PC-9 (cell line): ENCODE measurements at places on chromosomes 12 and 14. TPM values are rescaled to one million over a fixed set of nuclear protein-coding genes. Genes with fewer than 3 reads are reported as not detected.

DNA sequence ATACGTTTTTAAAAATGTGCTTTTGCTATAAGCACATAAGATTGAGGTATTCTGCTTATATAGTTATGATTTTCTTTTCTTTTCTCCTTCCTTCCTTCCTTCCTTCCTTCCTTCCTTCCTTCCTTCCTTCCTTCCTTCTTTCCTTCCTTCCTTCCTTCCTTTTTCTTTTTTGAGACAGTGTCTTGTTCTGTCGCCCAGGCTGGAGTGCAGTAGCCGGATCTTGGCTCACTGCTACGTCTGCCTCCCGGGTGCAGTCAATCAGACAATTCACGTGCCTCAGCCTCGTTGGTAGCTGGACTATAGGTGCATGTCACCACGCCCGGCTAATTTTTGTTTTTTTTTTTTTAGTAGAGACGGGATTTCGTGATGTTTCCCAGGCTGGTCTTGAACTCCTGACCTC, 5.8 kb downstream of the CFAP54 start:
- DNase-seq: no peak

Gene TAS2R14
- total RNA-seq: 1.8 and 3.3 TPM in 2 replicates

Gene LMBR1L
- total RNA-seq: 53.9 and 63.3 TPM in 2 replicates

DNA sequence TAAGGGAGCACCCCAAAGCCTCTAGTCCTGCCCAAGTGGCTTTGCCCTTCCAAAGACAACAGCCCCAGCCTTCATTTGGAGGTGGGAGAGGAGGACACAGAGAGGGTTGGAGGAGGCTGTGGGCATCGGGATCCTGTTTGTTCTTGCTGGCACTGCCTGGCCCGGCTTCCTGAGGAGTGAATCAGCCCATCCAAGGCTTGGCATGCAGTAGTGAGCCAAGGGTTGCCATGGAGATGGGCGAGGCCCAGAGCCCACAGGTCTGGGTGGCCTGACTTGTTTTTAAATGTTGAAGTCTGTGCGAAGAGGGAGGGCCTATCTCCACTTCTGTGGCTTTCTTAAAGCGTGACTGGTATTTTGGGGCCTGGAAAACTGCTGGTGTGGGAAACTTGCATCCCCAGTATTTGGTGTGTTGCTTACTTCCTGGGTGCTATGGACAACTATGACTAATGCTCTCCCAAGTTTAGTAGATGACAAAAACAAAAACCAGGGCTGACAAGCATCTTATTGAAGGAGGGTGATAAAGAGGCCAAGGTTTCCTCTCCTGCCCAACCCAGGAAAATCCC, 15.8 kb downstream of the CD9 start:
- peak; percentile 100 for DNase-seq

GRCh38 chr14:92974541-92975345, 51.8 kb downstream of the CHGA start:
- no peak for DNase-seq

- DNase-seq: no peak
Measured at GRCh38 chr14:23428686-23429495, 6.6 kb downstream of the MYH7 start.

- DNase-seq: no peak
Measured at GRCh38 chr12:64304571-64304970, 82.5 kb upstream of the KICS2 start.

DNA sequence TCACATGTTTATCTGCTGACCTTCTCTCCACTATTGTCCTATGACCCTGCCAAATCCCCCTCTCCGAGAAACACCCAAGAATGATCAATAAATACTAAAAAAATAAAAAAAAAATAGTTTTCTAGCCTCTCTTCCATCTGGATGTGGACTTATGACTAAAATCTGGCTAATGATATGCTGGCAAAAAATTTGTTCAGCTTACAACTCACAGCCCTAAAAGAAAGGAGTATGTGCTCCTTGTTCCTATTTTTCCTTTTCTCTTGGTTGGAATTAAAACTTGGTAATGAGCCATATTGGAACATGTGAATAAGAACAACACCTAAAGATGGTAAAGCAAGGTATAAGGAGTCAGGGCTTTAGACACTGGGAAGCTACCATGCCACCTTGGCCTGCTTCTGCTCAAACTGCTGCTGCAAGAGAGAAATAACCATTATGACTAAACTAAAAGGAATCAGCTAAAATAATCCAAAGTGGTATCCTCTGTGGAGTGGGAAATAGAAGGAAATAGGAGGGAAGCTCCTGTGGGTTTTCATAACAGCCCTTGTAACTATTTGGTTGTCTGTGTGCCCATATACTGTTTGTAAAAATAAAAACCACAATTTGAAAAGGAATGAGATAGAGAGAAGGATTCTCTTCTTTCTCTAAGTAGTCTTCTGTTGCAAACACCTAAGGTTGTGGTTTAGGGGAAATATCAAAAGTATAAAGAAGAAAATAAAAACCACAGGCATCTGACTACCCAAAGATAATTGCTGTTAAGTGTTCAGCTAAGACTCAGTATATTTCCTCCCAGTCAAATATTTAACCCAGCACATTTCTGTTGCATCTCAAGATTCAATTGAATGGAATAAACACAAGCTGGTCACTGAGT, 53.8 kb downstream of the SDR9C7 start:
- no peak for DNase-seq

GRCh38 chr14:55430024-55430690, 10.3 kb downstream of the TBPL2 start:
- peak; percentile 91 for DNase-seq

Gene NANOG
- total RNA-seq: not detected in 2 replicates

Gene JPH4
- not detected in 2 replicates for total RNA-seq

GRCh38 chr14:74491956-74492775, 939 bp downstream of the NPC2 start:
- DNase-seq: peak; percentile 55

Gene CNTN1
- total RNA-seq: 0.37 and 0.45 TPM in 2 replicates

Gene IRF9
- 18.8 and 21.4 TPM in 2 replicates for total RNA-seq

- no peak for DNase-seq
Measured at GRCh38 chr12:100110276-100110675, 32.4 kb downstream of the BLTP3B start.

- DNase-seq: no peak
Measured at GRCh38 chr12:77830583-77831351, at the start of gene NAV3. NAV3 (plus strand) TSS chr12:77830894; CDS start chr12:77831462, 568 bp downstream.

Gene DBX2
- total RNA-seq: not detected in 2 replicates

DNA sequence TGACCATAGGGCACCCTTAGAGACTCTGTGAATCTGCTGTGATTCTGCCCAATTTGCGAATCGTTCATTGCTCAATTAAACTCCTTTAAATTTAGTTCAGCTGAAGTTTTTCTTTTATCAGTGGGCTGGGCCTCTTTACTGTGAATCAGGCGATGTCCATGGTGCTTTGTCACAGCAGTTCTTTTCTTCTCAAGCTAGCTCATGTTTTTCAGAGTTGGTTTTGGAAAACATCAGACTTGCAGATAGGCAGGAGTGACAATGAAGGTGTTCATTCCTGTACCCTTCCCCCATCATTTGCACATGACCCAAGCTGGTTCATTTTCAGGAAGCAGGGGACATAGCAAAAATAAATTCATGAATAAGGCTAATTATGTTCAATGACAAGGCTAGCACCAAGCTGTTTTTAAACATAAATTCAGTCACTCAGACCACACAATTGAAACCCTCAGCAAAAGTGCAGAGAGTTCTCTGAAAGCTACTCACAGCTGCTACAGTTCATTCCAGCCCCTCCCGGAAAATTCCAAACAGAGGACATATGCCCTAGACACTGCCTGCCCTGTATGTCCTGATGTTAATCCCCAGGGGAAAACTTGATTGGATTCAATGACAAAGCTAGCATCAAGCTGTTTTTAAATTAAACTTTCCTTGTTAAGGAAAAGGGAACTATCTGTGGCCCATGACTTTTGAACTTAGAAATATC, 383.3 kb downstream of the C12orf75 start:
- DNase-seq: no peak

- DNase-seq: no peak
Measured at GRCh38 chr12:15776532-15776931, 12.7 kb downstream of the EPS8 start.

Gene PPP4R4
- not detected in 2 replicates for total RNA-seq

Gene GARIN6
- not detected in 2 replicates for total RNA-seq

- DNase-seq: no peak
Measured at GRCh38 chr14:78986989-78987388, 816.8 kb downstream of the NRXN3 start.

Gene TAS2R10
- 1.4 and 2.2 TPM in 2 replicates for total RNA-seq

- no peak for DNase-seq
Measured at GRCh38 chr14:39307815-39308214, 74.1 kb downstream of the MIA2 start.

GRCh38 chr14:102316338-102316742, 3.2 kb upstream of the ZNF839 start:
- no peak for DNase-seq

DNA sequence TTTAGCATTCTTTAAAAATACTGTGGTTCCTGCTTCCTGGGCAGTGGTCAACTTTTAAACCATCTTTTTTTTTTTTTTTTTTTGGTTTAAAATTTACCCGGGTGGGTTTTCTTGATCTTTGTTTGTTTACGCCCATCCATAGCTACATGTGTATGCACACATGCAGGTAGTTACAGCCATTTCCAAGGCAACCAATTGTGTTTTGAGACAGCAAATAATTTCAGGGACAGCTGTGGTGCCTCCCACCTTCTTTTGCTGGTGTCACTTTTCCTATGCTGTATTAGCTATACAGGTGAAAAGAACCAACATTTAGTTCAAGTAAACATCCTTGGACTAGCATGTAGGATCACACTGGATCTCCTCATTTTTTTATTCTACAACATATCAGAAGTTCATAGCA, 52.0 kb upstream of the PSMA6 start:
- DNase-seq: no peak

GRCh38 chr12:48115957-48116356, 3.2 kb upstream of the PFKM start:
- no peak for DNase-seq

GRCh38 chr12:6824901-6825381, 3.3 kb upstream of the P3H3 start:
- no peak for DNase-seq

GRCh38 chr14:26527095-26527494, 70.7 kb downstream of the NOVA1 start:
- no peak for DNase-seq

Gene PGF
- total RNA-seq: 8.9 and 11.7 TPM in 2 replicates

GRCh38 chr12:66694666-66695613, 16.1 kb upstream of the GRIP1 start:
- peak; percentile 38 for DNase-seq

Gene TRHDE
- 0.15 and 0.74 TPM in 2 replicates for total RNA-seq

DNA sequence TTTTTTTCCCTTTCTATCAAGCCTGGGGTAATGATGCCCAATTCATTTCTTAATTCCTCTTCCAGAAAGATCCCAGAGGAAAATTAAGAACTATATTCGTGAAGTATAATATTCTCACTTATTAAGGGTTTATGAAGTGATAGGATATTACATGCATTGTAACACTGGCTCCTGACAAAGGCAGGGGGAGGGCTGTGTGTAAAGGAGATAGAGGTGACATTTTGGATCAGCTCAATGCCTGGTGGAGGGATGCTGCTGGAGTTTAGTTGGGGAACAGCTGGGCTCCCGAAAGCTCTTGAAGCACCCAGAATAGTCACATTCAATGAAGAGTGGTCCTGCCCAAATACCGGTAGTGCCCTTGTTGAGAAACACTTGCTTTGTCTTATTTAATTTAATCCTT, 774 bp downstream of the SERPINA11 start:
- no peak for DNase-seq

- DNase-seq: no peak
Measured at GRCh38 chr12:103198499-103198898, 241.0 kb downstream of the ASCL1 start.

DNA sequence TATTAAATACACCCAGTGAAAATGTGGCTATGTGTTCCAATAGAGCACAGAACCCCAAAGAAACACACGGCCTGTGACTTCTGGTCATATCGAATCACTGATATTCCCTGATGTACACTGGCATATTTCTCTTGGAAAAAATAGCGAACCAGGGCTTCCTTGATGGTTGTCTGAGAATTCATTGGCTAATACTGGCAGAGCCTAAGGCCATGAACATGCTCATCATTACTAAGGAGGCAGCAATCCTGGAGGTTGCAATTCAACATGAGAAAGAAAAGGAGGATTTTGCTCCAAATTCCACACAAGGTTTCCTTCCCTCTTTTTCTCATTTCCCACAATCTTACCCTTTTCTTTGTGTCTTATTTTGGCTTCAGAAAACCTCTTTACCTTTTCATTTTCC, 212.9 kb upstream of the HMGA2 start:
- DNase-seq: no peak

Gene ZC2HC1C
- total RNA-seq: 11.9 and 13.8 TPM in 2 replicates

Gene FGF23
- total RNA-seq: not detected in 2 replicates

GRCh38 chr12:30976206-30976605, 49.7 kb downstream of the TSPAN11 start:
- no peak for DNase-seq

DNA sequence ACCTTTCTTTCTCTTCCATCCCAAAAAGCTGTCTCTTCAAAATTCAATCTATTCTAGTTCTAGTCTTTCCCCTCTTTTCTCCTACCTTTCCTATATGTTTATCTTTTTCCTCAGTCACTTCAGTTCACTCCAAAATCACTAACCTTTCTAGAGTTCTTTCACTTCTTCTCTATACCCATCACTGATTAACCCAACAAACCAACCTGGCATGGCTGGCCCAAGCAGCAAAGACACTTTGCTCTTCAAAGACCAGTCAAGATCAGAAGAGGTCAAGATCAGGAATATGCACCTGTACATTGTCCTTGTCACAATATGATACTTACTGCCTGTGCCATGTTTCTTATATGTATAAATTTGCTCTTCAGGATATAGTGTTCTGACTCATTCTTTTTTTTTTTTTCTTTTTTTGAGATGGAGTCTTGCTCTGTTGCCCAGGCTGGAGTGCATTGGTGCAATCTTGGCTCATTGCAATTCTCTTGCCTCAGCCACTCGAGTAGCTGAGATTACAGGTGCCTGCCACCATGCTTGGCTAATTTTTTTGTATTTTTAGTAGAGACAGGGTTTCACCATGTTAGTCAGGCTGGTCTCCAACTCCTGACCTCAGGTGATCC, 112.9 kb downstream of the C12orf42 start:
- DNase-seq: no peak

GRCh38 chr14:36657399-36658122, 4.1 kb upstream of the PAX9 start:
- DNase-seq: no peak

- no peak for DNase-seq
Measured at GRCh38 chr14:64848239-64848638, 31.5 kb downstream of the SPTB start.

GRCh38 chr12:19085090-19085489, 44.4 kb upstream of the PLEKHA5 start:
- DNase-seq: no peak

DNA sequence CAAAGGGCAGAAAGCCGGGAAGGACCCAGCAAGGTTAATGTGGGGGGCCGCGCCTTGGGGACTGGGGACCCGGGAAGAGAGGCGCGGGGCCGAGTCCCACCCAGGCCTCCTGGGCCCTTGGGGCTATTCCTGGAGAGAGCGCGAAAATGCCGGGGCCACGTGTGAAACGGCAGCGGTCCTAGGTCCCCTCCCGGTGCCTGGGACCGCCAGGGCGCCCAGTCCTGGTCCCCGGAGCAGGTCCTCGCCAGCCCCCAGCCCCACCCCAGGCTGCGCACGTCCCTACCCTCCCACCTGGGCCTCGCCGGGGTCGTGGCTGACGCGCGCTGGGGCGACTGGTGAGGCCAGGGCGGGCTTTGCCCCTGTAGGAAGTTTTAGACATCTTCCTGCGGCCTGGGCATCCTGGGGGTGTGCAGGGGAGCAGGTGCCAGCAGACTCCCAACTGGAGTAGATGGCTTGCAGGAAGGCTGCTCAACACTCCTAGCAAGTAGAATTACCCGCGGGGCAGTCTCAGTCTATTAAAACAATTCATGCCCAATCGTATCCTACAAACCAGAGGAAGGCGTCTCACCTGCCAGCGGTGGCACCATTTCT, 708 bp downstream of the FAR2 start:
- DNase-seq: peak; percentile 21
